ENCODE measurements at places on chromosomes 4 and X. TPM values are rescaled to one million over a fixed set of nuclear protein-coding genes. Genes with fewer than 3 reads are reported as not detected.

DNA sequence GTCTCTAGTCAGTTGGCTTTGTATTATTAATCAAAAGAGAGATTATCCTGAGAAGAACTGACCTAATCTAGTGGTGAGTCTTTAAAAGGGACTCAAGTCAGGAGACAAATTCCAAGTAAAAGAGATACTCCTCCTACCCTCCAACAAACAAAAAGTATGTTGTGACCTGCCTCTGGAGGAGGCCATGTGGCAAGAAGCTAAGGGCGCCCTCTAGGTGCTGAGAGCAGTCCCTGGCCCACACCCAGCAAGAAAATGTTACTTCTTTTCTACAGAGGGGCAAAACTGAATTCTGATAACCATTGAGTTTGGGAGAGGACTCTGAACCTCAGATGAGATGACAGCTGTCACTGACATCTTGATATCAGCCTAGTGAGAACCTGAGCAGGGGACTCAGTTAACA is 953.6 kb upstream of the AGA start:
- DNase-seq = peak; percentile 0

Gene ADGRG2
- 0.13 TPM for total RNA-seq

Gene CLCN5
- total RNA-seq = 6.9 TPM

GRCh38 chr4:88143504-88143903 is 14.9 kb downstream of the ABCG2 start:
- DNase-seq = peak; percentile 99

Gene FRMD7
- total RNA-seq = not detected

Data from bronchial epithelial cell (primary cell).